Natural killer cell (primary cell): ENCODE measurements at places on chromosomes 6 and 20. TPM values are rescaled to one million over a fixed set of nuclear protein-coding genes. Genes with fewer than 3 reads are reported as not detected.

- no peak for DNase-seq
Observed at GRCh38 chr6:52937908-52938307, 28.4 kb upstream of the GSTA3 start.

The ATP6V1G2 gene
- 1.0 TPM for total RNA-seq

The PSORS1C2 gene
- total RNA-seq: not detected

- DNase-seq: no peak
Observed at GRCh38 chr20:54160065-54161007, 13.4 kb downstream of the CYP24A1 start.

The SLC32A1 gene
- not detected for total RNA-seq

DNA sequence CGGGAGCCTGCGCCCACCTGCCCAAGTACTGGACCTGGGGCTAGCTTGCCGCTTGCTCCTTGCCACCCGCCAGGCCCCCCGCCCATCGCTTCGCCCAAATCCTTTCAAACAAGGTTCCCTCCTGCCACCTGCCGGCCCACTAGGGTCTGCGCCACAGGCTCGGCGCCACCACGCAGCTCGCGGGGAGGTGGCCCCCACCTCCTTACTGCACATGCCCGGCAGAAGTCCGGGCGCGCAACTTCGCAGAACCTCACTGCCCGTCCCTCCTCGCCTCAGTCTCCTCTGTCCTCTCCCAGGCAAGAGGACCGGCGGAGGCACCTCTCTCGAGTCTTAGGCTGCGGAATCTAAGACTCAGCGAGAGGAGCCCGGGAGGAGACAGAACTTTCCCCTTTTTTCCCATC is 11.2 kb downstream of the GNAS-AS1 start:
- DNase-seq: no peak

The KHDC1 gene
- 1.8 TPM for total RNA-seq

The CD24 gene
- 1.2 TPM for total RNA-seq

DNA sequence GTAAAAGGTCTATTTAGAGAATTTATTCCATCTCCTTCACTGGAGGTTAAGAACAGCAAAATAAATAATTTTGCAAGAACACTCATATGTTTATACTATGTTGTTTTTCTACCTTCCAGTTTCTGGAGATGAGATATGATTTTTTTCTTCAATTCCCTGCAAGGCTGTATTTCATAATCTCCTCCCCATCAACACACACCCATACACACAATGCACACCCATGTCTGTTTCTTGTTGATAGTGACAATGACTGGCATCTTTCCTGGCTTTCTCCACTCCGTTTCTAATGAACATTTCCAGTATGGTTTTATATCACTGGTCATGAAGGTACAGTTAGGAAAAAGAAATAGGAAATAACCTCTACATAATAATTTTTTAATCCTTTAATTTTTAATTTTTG is 202.1 kb downstream of the ARHGAP18 start:
- no peak for DNase-seq

DNA sequence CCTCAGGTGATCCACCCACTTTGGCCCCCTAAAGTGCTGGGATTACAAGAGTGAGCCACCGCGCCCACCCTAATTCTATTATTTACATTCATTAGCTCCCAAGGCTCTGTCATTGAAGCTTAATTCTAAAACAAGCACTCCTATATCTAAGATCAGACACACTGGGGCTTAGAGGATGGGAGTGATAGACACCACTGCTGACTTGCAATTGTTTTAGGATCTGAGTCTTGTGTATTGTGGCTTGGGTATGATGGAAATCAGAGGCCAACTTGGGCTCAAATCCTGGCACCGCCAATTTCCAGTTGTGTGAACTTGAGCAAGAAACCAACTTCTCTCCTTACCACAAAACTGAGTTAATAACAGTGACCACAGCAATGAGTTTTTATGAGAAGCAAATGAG is 34.7 kb downstream of the MTRES1 start:
- no peak for DNase-seq

DNA sequence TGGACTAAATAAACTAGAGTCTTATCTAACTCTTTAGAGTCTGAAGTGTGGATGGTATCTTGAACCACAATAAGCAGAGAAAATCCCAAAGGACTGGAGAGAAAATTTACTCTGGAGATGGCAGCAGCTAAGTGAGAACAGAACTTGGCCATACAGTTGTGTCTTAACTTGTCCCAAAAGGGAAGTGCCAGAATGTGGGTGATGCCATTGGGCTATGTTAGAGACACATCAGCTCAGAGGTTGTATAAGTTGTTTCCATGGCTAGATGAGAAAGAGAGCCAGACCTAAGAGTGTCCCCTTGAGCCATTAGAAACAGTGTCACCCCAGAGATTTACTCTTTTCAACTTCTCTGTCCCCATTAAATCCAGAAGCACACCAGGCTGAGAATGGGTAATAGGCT is 36.2 kb downstream of the FOXO3 start:
- no peak for DNase-seq

DNA sequence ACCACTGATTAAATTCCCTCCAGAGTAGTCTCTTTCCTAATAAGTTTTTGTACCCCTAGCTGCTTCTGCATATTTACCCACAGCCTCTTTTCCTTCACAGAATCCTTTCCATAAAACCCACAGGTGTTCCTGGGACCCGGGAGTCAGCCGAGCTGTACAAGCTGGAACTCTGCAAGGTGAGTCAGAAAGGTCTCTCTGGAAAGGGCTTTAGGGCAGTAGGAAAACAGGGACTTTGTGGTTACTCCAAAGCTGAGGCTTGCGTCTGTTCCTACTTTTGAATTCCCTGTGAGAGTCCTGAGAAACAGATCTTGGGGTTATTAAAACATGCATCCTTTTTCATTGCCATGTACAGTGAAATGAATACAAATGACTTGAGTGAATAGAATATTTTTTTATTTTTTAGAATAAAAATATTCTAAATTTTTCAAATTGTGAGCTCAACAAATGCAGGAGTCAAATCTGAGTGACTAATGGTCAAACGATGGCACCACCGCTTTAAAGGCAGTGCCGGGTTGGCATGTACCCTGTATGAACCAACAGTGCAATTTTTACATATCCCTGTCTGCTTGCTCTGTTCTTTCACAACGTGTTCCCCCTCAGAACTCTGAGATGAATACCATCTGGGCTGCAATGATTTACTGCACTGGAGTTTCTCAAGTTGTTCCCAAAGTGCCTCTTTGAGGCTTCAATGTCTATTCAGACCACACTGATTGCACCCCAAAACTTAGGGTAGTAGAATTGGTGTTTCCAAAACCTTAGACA is 78.4 kb downstream of the GFRAL start:
- no peak for DNase-seq

- no peak for DNase-seq
Observed at GRCh38 chr20:57059055-57059596, 207.3 kb downstream of the BMP7 start.

- no peak for DNase-seq
Observed at GRCh38 chr20:37920270-37920669, 17.3 kb downstream of the VSTM2L start.

- peak; percentile 37 for DNase-seq
Observed at GRCh38 chr6:44338228-44339122, 4.0 kb upstream of the SPATS1 start.

The INSM1 gene
- not detected for total RNA-seq

GRCh38 chr20:46695892-46696291 is 6.6 kb upstream of the TP53RK start:
- no peak for DNase-seq

DNA sequence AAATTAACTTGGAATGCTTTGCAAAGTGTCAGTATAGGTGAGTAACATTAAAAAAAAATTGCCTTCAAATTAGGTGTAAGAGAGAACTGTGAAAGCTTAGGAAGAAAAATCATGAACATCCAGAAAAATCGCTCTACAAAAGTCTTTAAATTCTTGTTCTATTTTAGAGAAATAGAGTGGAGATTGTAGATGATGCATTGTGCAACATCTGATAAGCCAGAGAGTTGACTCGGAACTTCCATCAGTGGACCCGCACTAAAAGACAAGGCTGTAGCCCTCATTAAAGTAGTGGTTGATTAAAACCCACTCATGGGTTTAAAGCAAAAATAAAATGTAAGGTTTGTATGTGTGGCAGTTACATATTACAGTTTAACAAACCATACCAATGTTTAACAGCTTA is 35.8 kb downstream of the MAP3K4 start:
- DNase-seq: no peak

The GRM4 gene
- total RNA-seq: not detected

GRCh38 chr6:35148167-35148741 is 7.1 kb upstream of the TCP11 start:
- no peak for DNase-seq

DNA sequence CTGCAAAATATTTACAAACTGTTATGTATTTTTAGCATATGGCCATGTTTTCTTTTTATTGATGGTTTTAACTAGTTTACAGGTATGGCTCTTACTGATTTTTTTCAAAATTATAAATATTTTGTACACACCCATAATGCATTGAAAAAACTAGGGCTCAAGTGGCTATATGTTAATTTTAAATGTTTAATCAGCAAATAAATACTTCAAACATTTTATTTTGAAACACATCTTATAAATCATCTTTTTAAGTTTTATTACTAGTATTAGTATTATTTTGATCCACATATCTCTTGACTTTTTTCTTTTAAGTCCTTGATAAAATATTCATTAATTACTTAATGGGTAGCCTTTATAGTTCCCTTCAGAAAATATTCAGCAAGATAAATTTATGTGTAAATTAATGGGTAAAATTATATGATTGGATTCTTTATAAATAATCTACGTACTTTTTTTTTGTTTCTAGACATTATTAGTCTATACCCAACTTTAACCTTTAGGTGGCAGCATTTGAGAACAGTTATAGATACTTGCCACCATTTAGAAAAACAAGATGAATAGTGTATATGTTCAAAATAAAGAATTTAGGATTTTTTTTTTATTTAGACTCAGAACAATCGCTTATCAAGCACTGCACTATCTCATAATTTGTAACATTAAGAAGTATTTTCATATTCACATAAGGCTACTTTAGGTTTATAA is 241.9 kb downstream of the ADGRB3 start:
- no peak for DNase-seq

DNA sequence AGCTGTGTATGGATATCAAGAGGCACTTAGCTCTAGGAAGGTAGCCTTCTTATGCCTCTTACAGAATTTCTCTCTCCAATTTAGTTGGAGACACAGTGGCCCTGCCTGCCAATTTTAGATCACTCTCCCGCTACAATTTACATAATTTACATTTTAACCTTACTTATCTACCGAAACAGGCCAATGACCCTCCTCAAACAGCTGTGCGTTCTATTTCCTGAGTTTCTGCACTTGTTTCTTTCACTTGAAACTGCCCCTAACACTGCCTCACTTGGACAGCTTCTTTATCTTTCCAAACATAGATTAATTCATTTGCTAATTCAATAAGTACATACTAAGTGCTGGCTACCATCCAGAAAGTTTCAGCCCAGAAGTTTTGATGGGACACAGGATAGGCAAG is 52.9 kb upstream of the HDDC2 start:
- no peak for DNase-seq

- peak; percentile 29 for DNase-seq
Observed at GRCh38 chr6:141562851-141563763, 569.6 kb upstream of the GJE1 start.

DNA sequence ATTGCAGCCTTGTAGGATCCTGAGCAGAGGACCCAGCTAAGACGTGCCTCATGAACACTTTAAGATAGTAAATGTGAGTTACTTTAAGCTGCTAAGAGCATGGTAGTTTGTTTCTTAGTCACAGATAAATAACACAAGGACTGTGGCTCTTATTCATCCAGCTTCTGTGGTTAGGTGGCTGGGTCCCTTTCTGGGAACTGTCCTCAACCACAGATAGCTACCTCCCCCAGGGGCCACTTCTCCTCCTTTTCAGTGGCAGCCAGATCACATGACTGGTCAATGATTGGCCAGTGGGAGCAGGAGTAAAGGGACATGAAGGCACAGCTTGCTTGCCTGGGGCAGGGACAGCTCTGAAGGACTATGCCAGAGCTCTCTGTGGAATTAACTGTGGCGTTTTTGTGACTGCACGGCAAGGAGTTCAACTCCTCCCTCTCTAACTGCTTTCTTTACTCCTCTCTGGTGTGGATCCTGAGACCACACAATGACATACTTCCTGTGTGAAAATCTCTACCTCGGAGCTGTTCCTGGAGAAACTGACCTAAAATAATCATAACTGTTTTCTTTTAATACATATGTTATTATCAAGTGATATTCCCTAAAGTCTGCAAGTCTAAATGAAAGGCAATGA is 76.5 kb downstream of the NRN1 start:
- no peak for DNase-seq

DNA sequence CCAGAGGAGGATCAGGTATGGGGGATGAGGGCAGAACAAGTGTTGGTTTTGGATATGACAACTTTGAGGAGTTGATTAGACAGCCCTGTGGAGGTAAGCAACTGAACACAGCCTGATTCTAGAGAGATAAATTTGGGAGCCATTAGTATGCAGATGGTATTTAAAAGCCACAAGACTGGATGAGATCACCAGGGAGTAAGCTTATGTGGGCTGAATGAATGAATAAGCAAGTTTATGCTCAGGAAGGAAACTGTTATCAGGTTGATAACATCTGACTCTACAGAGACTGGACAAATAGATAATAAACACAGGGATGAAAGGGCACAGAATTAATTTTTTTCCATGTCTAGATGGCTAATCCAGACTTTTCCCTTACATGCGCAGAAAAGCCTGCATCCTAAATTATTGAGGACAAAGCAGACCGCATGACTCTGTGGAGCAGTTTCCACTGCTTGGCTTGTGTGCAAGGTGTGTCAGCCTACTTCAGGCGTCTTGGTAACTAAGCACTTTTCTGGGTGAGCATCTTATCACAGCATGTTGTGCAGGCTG is 150.6 kb downstream of the GJA10 start:
- no peak for DNase-seq

The MMP24 gene
- total RNA-seq: 0.16 TPM

The RGS19 gene
- 68.2 TPM for total RNA-seq

The SPEF1 gene
- not detected for total RNA-seq

GRCh38 chr6:15481390-15482291 is 181.2 kb downstream of the DTNBP1 start:
- peak; percentile 27 for DNase-seq

DNA sequence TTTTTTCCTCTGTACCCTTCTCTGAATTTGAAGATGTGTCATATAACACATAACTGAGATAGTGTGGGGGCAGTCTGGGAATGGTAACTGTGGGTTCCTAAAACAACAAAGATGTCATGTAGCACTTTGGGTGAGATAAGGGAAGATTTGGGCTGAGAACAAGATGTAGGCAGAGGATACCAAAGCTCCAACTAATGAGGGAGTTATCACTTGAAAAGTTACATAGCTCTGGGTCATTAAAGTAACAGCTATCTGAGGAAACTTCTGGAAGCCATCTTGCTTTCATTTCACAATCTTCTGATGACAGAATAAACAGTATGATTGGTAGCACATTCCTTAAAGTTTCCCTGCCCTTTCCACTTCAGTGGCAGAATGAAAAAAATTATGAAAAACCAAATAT is 255.4 kb downstream of the TBX18 start:
- no peak for DNase-seq

DNA sequence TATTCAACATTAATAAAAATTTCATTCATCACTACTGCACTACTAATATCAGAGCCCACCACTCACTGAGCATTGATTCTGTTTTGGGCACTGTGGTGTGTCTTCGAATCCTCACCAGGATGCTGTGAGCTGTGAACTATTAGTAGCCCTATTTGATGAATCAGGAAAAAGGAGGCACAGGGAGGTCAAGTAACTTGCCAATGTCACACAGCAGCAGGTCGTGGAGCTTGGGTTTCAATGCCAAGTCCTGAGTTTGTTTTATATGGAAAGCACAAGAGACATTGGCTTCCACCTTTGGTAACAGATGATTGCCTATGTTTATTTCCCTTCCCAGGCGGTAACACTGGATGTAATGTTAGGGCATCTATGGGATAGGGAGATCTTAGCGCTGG is 15.0 kb downstream of the NQO2 start:
- no peak for DNase-seq
